ENCODE measurements at places on chromosomes 2 and 18.

DNA sequence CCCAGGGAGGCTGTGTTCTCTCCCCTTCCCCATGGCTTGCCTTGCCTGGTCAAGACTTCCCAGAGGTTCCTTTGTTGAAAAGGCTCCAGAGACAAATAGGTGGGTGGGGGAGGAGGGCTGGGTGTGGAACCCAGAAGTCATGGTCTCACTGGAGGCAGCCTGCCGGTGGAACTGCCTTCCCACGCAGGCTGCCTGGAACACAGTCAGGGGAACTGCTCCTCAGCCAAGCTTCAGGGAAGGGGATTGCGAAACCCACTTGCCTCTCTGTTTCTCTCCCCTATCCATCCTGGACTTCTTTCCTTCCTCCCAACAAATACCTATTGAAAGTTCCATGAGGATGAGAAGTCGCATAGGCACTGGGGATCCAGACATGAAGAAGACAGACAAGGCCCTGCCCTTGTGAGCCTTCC is 31.6 kb downstream of the MARCO start:
- no peak for DNase-seq

GRCh38 chr2:109340381-109340780 is 211.4 kb downstream of the SH3RF3 start:
- DNase-seq, result no peak

- DNase-seq, result no peak
These were observed 18.9 kb upstream of the TMEM163 start for GRCh38 chr2:134737671-134738070.

GRCh38 chr2:191051177-191051576 is 37.2 kb upstream of the STAT1 start:
- no peak for DNase-seq

DNA sequence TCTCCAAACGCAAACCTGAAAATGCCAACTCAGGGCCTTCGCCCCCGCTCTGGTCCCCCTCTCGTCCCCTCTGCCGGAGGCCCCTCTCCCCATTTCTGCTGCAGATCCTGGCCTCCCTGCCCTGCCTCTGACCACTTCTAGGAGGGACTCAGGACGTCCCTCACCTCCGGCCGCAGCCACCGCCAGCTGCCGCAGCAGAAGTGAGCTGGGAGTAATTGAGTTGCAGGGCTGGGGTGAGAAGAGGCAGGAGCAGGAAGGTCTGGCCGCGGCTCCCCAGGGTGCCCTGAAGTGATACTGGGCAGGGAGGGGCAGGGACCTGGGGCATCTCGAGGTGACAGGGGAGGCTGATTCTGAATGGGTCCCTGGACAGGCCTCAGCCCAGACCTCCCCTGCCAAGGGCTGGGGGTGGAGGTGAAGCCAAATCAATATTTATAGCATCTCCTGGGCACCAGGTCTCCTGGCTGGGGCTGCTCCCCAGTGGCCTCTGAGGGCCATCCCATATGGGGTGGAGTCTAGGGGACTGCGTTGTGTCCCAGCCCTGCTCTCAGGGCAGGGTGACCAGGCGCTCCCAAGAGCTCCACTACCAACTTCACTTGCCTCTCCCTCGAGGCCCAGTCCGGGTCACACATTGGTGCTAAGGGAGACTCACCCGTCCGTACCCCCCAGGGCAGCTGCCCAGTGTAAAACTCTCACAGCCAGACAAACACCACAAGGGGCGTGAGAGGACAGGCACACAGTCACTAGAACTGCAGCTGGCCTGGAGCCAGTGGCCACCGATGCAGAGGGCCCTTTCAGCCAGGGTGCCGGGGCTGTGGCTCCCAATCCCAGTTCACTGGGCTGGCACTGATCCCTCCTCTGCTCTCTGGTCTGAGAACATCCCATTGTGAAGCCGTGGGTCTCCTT is 33.0 kb downstream of the KCNIP3 start:
- no peak for DNase-seq

- no peak for DNase-seq
These were observed 122.9 kb downstream of the ROCK1 start for GRCh38 chr18:20988726-20989125.

DNA sequence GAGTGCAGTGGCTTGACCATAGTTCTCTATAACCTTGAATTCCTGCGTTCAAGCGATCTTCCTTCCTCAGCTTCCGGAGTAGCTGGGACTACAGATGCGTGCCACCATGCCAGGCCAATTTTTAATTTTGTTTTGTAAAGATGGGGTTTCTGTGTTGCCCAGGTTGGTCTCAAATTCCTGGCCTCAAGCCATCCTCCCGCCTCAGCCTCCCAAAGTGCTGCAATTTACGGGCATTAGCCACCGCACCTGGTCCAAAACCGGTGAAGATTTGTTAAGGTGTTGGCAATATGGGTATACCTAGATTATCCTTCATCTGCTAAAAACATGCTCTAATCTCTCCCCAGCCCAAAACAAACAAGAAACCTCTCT is 1.3 kb upstream of the EIF2AK3 start:
- DNase-seq, result no peak

DNA sequence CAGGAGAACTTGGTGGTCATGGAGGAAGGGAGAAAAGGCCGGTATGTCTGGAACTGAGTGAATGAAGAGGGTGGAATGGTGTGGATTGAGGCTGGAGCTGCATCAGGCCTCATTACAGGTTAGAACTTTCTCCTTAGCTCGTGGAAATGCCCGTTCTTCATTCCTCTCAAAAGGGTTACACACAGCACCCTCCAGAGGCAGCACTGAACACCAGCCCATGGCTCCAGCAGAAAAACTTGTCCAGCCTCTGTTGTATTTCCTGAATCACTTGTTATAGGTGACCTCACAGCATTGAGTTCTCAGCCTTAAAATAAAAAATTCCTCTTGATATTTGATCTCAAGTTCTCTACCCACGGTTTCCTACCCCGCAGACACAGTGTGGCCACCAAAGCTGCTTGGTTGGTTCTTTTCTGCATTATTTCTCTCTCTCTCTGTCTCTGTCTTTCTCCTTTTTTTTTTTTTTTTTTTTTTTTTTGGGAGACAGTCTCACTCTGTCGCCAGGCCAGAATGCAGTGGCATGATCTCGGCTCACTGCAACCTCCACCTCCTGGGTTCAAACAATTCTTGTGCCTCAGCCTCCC is 89.6 kb downstream of the ITGB1BP1 start:
- no peak for DNase-seq

GRCh38 chr2:48982887-48983435 is 171.4 kb downstream of the FSHR start:
- DNase-seq, result no peak

GRCh38 chr2:42613281-42614064 is 45.0 kb downstream of the MTA3 start:
- no peak for DNase-seq
